Cardiac septum (tissue), 1 donor: ENCODE measurements at places on chromosomes 4 and X. TPM values are rescaled to one million over a fixed set of nuclear protein-coding genes. Genes with fewer than 3 reads are reported as not detected.

- DNase-seq = no peak
These were observed 5.7 kb upstream of the TMEM150C start for GRCh38 chr4:82567444-82567843.

- no peak for DNase-seq
These were observed 68.9 kb upstream of the NRK start for GRCh38 chrX:105753411-105753810.

GRCh38 chr4:100356172-100356571, 161.7 kb downstream of the EMCN start:
- no peak for DNase-seq

DNA sequence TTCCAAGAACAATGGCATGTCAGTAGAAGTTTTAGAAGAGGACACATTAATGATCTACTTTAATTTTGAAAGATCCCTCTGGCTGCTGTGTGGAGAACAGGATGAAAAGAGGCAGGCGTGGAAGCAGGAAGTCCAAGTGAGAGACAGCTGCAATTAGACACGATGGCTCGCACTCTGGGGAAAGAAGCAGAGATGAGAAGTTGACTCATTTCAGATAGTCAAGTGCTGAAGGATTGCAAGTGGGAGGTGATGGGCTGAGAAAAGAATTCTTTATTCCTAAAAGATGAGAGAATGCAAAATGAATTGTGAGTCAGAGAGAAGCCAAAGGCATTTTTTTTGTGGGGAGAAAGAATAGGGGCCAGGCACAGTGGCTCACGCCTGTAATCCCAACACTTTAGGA, 16.5 kb downstream of the RXFP1 start:
- no peak for DNase-seq

- no peak for DNase-seq
These were observed 45.1 kb downstream of the VSIG4 start for GRCh38 chrX:65994519-65995506.

- DNase-seq = no peak
These were observed 197.0 kb upstream of the MAD2L1 start for GRCh38 chr4:120263618-120264017.

DNA sequence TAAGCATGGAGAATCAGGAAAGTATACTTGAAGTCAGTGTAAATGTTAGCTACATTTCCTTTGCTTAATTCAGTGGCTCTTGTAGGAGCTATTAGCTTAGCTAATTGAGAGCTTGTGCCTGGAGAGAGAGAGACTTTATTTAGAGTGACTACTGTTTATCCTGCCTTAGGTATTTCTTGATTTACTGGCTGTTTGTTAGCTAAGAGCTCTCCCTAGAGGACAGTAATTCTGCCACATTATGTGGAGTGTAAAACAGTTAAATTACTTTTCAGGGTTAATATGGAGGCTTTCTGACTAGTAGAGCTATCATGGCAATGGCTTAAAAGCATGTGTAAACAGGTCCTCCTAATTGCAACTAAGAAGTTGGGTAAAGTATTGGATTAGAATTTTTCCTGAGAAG, 306.5 kb upstream of the TECRL start:
- DNase-seq = no peak

GRCh38 chr4:16255730-16256129, 29.5 kb upstream of the TAPT1 start:
- no peak for DNase-seq

- no peak for DNase-seq
These were observed 3.3 kb upstream of the CBR4 start for GRCh38 chr4:169013396-169013795.

DNA sequence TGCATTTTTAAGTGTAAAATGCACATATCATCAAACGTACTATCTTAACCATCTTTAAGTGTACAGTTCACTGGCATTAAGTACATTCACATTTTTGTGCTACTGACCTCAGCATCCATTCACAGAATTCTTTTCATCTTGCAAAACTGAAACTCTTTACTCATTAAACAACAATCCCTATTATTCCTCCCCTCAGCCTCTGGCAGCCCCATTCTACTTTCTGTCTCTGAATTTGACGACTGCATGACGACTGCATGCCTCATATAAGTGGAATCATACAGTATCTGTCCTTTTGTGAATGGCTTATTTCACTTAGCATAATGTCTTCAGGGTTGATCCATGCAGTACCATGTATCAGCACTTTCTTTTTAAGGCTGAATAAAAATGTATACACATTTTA, 38.7 kb downstream of the CNKSR2 start:
- no peak for DNase-seq

DNA sequence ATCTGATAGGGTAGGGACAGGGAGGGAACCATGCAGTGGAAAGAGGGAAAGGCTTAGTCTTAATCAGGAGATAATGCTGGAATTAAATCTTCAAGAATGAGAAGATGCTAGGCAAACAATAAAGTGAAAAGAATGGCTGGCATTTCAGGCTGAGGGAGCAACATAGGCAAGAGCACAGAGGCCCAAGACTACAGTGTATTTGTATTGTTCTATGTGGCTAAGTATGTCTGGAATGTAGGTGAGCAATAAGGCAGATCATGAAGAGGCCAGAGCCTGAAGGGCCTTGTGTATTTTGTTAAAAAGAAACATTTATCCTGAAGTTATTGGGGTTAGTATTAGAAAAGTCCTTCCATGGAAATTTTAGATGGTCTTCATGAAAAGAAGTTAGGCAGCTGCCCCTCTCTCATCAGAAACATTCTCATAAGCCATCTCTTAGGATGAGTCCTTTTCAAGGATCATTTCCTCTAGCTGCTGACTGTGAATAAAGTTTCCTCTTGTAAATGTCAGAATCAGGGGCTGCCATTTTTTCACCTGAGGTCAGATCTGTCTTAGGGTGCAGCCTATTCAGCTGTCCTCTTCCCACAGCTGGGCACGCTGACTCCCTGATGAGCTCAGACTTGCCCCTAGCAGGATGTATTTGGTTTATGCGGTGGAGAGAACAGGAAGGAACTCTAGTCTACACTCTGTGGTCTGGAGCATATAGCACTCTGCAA, 46.3 kb downstream of the ATP10D start:
- DNase-seq = no peak

GRCh38 chrX:38937400-38937799, 136.1 kb downstream of the MID1IP1 start:
- no peak for DNase-seq

DNA sequence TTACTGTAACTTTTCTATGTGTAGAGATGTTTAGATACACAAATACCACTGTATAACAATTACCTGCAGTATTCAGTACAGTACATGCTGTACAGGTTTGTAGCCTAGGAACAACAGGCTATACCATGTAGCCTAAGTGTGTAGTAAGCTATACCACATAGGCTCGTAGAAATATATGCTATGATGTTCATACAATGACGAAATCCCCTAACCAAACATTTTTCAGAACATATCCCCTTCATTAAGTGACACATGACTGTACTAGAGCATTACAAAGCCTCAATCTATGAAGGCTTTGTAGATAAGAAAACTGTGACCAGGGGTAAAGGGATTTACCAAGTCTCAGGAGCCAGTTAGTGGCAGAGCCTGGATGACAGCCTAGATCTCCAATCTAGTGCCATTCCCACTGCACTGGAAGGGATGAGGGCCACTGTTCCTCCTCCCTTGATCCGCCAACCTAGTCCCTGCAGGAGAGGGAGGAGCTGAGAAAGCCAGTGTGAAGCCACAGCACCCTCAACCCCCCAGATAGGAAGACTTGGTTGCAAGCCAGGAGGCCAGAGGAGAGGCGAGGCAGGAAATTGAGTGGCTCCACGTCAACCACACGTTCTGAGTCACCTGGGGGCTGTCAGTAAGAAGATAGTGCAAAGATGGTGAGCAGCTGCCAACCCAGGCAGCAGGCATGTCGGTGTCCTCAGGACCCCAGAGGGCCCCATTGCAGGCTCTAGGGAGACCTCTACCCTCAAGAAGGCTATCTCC, 227.7 kb downstream of the BCOR start:
- no peak for DNase-seq

GRCh38 chr4:179116011-179116410, 1673.8 kb upstream of the AGA start:
- DNase-seq = no peak

DNA sequence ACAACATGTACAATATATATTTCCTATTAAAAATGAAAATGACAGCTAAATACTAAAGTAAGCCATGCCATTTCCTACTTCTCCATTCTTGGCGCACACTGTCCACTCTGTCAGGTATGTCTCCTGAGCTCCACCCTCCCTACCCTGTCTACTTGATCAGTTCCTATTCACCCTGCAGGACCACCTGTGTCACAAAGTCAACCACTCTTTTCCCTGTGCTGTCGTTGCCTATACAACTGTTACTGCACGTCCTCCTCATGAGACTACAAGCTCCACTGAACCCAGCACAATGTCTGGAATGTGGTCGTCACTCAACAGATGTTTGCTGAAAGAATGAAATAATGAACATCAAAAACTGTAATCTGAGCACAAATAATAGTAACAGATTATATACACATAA, 54.9 kb downstream of the SLC9A7 start:
- DNase-seq = no peak

GRCh38 chr4:41611124-41611838, 73.3 kb downstream of the LIMCH1 start:
- DNase-seq = no peak

GRCh38 chrX:1330605-1331004, 6.0 kb upstream of the IL3RA start:
- no peak for DNase-seq

- no peak for DNase-seq
These were observed 200.8 kb upstream of the GIMD1 start for GRCh38 chr4:106569146-106570031.

The SSX1 gene
- not detected for total RNA-seq

The MAGEE1 gene
- total RNA-seq = 3.7 TPM

The USP17L18 gene
- not detected for total RNA-seq

The DOK7 gene
- 62.7 TPM for total RNA-seq

The LEF1 gene
- 4.5 TPM for total RNA-seq
